Ecto neural progenitor cell (in vitro differentiated cells): ENCODE measurements at places on chromosomes 7 and 10.

DNA sequence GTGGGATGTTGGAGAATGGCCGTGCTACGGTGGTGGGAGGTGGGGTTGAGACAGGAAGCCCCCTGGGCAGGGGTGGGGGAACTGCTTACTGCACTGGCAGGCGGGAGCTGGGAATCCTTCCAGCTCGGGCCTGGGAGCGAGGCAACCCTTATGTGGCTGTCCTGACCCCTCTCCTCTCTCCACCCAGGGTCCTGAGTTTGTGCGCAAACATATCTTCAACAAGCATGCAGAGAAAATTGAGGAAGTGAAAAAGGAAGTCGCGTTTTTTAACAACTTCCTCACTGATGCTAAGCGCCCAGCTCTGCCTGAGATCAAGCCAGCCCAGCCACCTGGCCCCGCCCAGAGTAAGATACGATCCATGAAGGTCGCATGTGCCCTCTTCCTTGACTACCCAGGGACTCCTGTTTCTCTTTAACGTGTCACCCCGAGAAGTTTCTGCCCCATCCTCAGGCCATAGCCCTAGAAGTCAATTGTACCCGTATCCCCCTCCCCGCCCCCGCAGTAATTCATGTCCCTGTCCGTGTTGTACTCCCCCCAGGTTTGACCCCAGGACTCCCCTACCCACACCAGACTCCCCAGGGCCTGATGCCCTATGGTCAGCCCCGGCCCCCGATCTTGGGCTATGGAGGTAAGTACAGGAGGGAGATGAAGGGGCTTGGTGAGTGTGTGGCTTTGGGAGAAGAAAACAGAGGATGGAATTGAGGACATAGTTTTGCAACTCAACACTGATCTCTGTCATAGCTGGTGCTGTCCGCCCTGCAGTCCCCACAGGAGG, 1.8 kb downstream of the UFSP1 start:
- DNase-seq: no peak

DNA sequence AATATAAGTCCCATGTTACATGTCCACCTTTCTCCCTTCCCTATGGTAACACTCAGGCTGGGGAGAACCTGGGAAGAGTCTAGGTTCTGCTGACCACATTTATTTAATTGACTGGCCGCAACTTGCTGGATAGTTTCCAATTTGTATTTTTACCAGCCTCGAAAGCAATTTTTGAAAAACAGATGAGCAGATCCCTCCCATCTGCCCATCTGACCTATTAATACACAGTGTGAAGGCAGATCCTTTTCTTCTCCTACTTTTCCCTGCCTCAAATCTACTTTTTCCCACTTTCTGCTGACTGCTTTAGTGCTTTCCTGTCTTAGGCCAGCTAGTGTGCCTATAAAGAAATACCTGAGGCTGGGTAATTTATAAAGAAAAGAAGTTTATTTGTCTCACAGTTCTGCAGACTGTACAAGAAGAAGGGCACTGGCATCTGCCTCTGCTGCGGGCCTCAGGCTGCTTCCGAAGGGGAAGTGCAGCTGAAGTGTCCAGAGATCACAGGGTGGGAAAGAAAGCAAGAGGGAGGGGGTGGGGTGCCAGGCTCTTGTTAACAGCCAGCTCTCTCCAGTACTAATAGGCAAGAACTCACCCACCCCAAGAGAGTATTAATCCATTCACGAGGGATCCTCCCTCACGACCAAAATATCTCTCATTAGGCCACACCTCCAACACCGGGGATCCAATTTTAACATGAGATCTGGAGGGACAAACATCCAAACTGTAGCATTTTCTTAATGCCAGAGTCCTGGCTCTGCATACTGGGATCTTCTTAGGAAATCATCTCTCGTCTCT, 336.0 kb upstream of the IGFBP3 start:
- DNase-seq: no peak

DNA sequence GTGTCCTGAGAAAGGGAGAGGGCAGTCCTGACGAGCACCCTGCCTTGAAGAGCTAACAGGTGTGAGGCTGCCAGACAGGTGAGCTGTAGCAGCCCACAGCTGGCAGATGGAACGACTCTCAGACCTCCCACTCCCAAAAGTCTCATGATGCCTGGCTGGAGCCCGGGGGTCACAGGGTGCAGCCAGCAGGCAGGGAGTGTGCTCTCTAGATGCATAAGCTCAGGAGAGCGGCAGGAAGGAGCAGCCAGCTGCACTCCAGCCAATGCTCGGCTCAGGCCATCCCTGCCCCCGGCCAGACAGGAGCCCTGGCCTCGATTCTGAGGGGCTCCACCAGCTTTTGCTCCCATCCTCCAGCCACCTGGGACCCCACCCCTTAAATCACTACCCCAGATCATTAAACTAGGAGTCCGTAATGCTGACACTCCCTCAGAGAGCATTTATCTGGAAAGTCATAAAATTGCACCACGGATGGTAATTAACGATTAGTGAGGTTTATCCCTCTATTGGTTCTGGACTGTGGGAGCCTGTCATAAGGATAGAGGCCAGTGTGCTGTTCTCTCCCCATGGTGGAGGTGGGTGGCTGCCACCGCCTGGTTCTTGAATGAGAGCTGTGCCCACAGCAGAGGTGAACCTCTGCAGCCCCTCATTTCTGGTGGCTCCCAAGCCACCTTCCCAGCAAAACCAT, 63.5 kb upstream of the ZMIZ1 start:
- DNase-seq: no peak

- DNase-seq: peak; percentile 80
Observed at GRCh38 chr10:100710151-100710871, 35.1 kb upstream of the PAX2 start.

- no peak for DNase-seq
Observed at GRCh38 chr7:138618933-138619332, 82.2 kb downstream of the SVOPL start.

- DNase-seq: no peak
Observed at GRCh38 chr10:19421674-19422073, 373.1 kb downstream of the MALRD1 start.
